ENCODE measurements at places on chromosomes 4 and X.

DNA sequence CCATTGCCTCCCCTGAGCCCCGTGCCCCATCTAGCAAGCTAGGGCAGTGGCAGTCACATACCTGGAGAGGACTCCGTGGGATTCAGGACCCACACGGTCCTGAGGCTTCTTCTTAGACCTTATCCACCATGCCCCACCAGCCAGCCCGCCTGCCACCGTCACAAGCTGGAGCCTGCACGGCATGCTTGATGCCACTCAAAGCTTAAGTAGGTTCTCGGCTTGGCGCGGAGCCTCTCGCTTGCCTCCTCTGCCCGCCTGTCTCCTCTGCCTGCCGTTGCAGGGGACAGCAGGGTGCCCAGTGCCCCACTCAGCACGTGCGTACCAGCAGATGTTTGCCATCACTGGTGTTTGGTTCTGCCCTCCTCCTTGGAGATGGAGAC is 14.1 kb downstream of the PSAPL1 start:
- DNase-seq = no peak

- no peak for DNase-seq
These were observed 38.3 kb upstream of the CBLL2 start for GRCh38 chrX:22234380-22234779.

GRCh38 chrX:134180601-134181274 is 56.2 kb upstream of the CCDC160 start:
- no peak for DNase-seq

GRCh38 chrX:2824886-2825285 is 3.8 kb upstream of the GYG2 start:
- DNase-seq = no peak

- DNase-seq = no peak
These were observed 52.0 kb upstream of the IL13RA1 start for GRCh38 chrX:118675326-118675965.

DNA sequence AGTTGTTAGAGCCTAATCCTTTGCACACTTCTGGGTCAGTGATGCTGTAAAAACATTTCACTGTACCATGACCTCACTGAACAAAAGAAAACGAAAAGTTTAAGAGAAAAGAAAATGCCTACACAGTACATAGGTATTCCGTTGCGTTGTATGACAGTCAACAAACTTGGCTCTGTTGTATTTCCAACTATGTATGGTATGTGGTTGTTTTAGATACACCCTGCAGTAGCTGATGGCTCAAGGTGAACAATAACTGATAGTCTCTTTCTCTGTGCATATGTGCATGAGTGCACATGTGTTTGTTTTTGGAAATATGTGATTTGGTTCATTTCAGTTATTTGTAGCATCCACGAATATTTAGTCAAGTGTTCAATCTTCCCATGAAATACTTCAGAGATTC is 176.0 kb downstream of the BMPR1B start:
- no peak for DNase-seq

DNA sequence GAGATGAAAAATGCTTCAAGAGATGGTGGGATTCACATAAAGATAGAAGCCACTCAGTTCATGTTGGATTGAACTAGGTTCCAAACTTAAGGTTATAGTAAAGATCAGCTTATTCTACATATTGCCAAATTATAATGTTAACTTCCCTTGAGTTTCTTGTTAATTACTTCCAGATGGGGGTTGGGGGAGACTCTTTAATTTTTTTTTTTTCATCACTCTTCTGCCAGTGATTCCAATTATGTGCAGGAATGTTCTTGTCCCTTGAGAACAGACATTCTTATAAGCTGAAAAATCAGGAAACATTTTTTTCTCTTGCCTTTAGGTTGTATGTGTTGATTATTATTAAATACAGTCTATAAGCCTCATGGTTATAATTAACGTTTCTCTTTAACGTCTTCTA is 30.0 kb downstream of the MND1 start:
- DNase-seq = no peak

DNA sequence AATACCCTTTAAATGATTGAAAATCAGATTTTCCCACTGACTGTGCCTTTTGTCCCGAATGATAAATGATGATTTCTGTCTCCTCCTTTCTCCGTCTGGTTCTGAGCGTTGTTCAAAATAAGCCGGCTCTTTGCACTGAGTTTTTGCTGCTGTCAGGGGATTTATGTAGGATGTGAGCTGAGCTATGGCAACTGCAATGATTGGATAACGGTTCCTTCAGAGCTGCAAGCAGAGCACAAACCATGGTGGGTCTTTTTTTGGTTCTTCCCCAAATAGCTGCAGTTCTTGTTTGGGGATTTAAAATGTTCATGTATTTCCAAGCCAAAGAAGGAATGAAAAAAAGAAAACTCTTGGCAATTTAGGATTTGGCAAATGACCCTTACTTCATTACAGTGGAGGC is 124.5 kb upstream of the CASK start:
- no peak for DNase-seq

DNA sequence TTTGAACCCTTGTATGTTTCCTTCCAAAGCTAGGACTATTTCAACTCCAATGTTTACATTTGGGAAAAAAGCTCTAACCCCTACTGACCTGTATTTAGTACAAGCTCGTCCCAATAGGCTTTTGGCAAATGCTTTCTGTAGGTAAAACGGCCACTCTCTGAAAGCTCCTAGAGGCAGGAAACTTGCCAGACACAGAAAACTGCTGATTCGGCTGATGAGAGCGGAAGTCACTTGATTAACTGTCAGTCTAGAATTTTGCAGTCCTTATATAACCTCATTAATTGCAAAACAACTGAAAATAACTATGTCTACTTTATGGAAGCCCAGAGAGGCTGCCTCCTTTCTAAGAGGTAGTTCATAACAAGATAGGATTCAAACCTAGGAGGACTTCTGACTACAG is 108.1 kb downstream of the TSPAN7 start:
- no peak for DNase-seq

DNA sequence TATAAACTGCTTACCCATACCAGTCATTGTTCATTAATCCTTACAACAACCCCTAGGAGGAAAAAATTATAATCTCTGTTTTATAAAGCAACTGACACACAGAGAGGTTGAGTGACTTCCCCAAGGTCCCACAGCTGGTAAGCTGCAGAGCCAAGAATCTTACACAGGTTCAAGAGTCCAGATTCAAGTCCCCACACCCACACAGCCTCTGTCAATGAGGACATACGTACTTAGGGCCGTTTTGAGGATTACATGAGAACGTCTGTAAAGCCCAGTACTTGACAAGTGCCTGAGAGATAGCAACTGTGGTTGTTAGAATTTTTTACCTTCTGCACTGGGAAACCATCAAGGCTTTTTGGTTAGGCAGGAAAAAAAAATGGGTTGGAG is 556 bp upstream of the SLC25A43 start:
- DNase-seq = no peak

DNA sequence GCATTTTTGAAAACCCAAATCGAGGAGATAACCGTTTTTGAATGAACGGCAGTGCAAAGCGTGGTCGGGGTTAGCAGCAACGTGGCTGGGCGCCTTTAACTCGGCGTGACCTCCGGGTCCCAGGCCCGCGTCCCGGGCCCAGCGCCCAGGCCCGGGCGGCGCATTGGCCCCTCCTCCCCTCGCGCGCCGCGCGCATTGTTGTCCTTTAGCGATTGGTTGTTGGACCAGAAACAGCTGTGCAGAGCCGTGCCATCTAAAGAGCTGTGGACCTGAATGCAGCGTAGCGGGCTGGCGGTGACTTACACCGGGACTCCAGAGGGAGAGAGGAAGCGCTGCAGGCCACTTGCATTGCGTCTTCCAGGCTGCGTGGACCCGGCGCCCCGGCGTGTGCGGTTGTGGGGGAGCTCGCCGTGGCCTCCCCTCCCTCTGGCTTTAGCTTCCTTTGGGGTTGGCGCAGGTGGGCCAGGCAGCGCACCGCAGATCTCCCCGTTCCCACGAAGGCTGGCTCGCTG is at the start of gene STOX2:
TSS of gene STOX2 (plus strand) at position 227 of the 512 bp plus-strand sequence. CDS start 1,484 bp downstream, outside the sequence.
- no peak for DNase-seq

- no peak for DNase-seq
These were observed 3.4 kb downstream of the TEX13B start for GRCh38 chrX:107978707-107979307.

DNA sequence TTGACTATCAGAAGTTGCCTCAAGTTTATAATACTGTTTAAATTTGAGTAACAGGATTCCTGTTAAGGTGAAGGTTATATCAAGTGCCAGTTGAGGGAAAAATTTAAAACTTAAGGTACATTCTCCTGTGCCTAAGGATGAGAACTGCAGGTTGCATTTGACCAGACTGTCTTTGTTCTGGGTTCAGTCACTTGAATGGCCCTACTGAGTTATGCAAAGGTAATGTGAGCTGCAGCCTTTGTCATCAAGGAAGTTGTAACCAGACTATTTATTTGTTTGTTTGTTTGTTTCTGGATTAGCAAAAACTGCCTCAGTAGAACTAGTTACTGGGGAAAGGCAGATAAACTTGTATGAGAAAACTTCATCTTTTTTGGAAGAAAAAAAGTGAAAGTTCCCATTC is 131.9 kb downstream of the ATOH1 start:
- no peak for DNase-seq

DNA sequence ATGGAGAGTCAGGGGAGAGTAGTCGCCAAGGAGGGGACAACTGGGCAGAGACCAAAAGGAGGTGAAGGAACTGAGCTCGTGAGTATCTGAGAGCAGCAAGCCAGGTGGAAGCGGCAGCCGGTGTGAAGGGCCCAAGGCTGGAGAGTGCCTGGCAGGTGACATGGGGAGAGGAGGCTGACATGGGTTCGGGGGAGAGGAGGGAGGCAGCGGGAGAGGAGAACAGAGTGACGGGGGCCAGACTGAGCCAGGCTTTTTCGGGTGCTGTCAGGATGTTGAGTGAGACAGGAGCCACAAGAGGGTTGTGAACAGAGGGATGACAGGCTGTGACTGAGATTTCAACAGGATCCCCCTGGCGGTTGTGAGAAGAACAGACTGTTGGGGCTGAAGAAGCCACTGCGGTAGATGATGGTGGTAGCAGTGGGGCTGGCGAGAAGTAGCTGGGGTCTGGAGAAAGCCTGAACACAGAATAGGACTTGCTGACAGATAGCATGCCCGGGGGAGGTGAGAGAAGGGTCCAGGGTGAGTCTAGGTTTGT is 5.7 kb downstream of the ELK1 start:
- DNase-seq = no peak

DNA sequence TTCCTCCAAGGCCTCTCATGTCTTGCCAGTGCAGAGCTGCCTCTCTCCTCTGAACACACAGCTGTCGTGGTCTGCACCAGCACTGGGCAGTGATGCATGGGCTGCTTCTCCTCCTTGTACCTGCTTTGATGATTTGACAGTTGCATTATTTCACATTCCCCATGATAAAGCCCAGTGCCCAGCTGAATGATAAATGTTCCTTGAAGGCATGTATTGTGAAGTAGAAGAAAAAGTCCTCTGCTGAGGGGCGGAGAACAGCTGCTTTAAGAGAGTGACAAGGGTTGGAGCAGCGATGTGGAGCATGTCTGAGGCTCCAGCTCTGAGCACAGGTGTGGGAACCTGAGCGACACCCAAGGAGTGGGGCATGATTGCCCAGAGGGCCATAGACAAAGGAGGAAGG is 21.1 kb upstream of the TRIM2 start:
- no peak for DNase-seq

DNA sequence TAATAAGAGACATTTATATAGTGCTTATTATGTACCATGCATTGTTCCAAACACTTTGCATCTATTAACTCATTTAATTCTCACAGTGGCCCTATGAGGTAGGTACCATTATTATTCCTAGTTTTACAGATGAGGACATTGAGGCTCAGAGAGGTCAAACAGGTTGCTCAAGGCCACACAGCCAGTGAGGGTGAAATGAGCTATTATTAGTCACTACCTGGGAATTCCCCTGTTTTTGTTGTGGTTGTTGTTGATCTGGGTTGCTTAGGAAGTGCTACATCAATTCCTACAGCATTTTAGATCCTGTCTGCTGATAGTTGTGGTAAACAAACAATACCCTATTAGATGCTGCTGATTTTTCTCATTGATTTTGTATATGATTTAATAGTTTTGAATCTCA is 41.2 kb downstream of the APLN start:
- no peak for DNase-seq

DNA sequence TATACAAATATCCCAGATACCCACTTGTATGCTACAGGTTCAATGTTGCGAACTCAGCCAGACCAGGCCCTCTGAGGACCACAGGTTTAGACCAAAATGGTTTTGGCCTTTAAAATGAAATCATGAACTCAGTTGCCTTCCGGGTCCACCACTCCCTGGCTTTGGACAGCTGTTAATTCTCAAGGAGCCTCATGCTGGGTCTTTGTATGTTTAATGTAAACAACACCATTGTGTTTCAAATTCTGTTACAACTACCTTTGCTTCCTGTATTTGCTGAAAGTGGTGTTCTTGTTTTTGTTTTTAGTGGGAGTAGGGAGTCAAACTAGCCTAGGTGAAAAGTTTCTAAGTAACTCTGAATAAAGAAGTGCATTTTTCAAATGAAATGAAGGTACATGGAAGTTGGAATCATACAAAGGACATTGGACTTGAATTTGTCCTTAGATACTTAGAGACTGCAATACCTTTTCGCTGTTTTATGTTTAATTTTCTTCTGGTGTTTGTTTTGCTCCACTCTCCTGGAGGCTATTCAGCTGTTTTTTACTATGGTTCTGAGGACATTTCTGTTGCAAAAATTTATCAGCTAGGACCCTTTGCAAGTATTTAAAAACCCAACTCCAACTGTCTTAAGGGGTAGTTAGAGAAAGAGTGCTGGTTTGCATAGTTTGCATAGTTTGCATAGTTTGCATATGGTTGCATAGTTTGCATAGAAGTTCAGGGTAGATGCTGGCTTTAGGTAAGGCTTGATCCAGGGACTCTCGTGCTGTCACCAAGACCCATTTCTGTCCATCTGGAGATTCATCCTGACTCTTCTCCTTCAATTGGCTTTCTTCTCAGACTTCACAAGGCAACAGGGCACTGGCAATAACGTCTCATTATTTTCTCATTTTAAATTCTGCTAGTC is 70.1 kb downstream of the MID1IP1 start:
- no peak for DNase-seq

GRCh38 chr4:100430451-100430850 is 87.4 kb downstream of the EMCN start:
- DNase-seq = no peak

- DNase-seq = no peak
These were observed 19.5 kb downstream of the NSUN7 start for GRCh38 chr4:40769266-40769665.

- DNase-seq = no peak
These were observed 38.6 kb downstream of the COL4A6 start for GRCh38 chrX:108399418-108400165.

- no peak for DNase-seq
These were observed 66.6 kb downstream of the FBXO8 start for GRCh38 chr4:174216799-174217272.

GRCh38 chr4:154595807-154596206 is 5.3 kb upstream of the FGA start:
- DNase-seq = no peak

Measured in T-helper 1 cell (primary cell).